ENCODE measurements at places on chromosomes 16 and 17.

DNA sequence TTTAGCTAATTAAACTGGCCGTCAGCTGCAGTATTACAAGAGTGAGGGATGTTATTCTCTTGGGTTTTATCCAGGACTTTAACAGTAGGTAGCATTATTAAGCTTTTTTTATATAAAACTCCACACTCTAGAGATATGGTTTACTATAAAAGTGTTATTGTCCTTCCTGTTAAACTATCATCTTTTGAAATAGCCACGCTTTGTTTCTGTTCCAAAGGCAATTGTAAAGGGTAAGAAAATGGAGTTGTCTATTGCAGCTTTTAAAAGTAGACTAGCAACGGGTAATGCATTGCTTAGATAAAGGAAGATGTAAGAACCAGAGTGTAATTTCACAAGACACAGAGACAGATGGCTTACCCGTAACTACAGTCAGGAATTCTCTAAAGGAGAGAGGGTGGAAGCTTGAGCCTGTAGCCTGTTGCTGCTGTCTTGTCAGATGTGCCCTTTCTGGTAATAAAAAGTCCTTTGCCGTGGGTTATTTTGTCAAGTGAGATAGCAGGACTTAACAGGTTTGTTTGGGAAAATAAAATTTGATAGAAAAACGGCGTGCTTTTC is 56.4 kb downstream of the WWOX start:
- DNase-seq: no peak

DNA sequence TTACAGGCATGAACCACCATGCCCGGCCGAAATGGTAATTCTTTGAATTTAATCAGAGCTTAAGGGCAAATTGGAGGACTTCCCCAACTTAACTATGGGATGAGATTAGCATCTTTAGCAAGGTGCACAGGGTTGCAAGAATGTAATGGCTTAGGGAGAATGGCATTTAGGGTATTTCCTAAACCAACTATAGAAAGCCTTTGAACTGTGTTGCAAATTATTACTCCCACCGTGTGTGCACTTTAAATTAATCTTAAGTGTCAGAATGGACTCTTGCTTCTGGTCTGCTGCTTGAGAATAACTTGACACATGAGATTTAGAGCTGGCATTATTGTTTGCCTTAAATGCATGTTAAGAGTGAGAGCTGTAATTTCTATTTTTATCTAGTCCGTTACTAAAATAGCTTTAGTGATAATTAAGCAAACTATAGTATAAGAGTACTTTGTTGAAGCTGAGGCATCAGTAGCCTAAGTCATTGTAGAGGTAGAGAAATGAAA is 59.8 kb downstream of the TUBD1 start:
- no peak for DNase-seq

DNA sequence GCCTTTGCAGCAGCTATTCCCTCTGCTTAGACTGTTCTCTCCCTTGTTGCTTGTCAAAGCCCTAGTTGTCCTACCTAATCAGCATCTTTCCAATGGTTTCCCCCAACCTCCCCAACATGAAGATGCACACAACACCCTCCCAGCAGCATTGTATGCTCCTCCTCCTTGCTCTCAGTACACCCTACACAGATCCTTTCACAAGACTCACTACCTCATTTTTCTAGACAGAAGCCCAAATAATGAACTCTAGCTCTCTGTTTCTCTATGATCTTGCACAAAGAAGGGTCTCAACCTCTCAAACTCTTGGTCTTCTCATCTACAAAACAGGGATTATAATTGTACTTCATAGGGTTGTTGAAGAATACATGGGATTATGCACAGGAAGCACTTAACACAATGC is 19.4 kb downstream of the PSME3IP1 start:
- DNase-seq: no peak

DNA sequence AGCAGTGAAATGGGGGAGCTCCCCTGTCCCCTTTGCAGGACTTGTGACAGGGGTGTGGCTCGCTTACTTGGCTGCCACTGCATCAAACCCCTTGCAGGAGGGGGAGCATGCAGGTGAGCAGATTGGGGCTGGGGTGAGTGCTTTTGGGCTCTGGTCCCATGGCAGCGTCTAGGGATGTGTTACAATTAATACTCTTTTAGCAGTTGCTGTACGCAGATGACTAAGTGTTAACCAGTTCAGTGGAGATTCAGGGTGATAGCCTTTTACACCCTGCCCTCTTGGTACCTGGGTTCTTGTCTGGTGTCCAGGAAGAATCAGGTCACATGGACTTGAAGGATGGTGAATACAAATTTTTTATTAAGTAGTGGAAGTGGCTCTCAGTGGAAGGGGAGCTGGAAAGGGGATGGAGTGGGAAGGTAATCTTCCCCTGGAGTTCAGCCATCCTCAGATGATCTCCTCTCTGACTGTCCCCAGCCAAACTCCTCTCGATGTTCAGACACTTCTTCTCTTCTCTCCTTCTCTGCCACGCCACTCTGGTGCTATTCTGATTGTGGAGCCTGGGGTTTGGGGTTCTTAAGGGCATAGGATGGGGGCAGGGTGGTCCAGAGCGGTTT is 100.1 kb downstream of the MARF1 start:
- DNase-seq: no peak

DNA sequence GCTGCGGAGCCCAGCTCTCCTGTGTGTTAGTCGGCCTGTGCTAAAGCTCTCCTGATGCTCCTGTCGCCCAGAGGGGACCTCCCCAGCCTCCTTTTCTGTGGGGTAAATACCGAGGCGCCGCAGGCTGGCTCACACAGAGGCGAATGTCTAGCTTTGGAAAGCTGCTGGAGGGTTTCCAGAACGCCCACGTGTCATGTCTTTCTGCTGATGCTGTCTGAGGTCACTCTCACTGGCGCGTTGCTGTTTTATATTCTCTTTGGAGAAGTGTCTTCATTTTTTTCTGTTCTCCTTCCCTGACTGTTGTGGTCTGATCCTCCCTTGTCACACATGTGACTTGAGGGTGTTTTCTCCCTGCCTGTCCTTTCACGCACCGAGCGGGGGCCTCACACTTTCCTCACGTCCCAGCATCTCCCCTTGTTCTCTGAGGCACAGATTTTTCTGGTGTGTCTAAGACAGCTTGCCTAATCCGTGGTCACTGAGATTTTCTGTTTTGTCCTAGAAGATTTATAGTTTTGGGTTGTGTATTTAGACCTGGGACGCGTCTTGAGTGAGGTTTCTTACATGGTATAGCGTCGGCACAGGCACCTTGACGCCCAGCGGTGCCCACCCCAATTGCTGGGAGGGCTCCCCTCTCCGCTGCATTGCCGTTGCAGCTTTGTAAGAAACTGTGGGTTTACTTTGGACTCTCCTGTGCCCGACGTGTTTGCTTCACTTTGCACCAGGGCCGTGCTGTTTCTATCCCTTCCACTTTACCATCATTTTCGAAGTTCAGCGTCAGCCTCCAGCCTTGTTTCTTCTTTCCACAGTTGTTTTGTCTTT is 92.1 kb upstream of the ZNF750 start:
- no peak for DNase-seq
